H1 (cell line): ENCODE measurements at places on chromosomes 7 and 10.

- no peak for DNase-seq
Observed at GRCh38 chr10:114688786-114689185, 30.7 kb upstream of the ABLIM1 start.

- DNase-seq: no peak
Observed at GRCh38 chr7:20665096-20665495, 49.6 kb downstream of the ABCB5 start.

DNA sequence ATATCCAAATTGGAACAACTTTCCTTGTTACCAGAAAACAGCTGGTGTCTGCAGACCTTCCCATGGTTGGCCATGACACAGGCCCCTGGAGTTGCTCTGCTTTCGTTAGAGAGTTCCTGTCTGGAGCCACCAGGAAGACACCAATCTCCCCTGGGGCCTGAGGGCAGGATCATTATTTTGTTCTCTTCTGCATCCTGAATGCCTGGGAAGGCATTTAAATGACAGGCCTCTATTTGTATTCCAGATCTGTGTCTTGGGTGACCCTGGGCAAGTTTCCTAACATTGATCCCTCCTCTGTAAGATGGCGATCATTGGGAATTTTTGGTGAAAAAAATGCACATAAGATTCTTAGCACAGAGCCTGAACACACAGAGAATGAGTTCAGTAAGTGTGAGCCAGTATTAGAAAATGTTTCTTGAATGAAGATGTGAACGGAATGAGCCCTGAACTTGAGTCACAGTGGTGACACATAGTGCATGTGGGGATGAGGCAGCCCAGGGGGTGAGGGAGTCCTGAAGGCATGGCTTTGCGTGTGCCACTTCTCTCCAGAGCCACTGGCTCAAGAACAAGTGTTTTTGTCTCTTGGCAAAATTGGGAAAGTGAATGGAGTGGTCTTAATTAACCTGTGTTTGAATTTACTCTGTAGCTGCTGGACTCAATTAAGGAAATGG is 28.4 kb downstream of the BMPER start:
- no peak for DNase-seq

DNA sequence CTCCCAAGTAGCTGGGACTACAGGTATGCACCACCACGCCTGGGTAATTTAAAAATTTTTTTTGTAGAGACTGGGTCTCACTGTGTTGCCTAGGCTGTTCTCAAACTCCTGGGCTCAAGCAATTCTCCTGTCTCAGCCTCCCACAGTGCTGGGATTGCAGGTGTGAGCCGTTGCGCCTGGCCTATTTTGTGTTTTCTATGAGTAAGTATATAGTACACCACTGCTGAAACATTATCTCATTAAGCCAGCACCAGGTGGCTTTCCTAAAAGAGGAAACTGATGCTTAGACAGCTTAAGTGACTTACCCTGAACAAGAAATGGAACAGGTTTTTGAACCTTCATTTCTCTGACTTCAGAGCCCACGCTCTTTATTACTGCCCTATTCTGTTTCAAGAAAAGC is 7.8 kb upstream of the PTPN12 start:
- no peak for DNase-seq

DNA sequence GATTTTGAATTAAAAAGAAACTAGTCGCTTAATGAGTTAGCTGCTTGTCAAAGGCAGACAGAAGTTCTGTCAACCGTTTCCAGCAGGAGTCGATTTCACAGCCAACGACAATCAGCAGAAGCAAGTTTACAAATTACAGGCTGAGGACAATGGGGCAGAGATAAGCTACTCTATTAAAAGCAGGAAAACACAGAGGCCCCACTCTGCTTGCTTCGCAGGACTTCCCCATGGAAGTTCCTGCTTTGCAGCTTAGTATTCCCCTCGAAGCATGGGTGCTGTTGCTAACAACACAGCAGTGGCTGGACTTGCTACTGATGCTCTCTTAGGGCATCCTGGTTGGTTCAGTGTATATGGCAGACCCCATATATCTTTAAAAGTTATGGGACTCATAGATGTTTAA is 50.8 kb upstream of the KLF6 start:
- no peak for DNase-seq

- no peak for DNase-seq
Observed at GRCh38 chr7:73900286-73900685, 39.3 kb downstream of the TMEM270 start.

DNA sequence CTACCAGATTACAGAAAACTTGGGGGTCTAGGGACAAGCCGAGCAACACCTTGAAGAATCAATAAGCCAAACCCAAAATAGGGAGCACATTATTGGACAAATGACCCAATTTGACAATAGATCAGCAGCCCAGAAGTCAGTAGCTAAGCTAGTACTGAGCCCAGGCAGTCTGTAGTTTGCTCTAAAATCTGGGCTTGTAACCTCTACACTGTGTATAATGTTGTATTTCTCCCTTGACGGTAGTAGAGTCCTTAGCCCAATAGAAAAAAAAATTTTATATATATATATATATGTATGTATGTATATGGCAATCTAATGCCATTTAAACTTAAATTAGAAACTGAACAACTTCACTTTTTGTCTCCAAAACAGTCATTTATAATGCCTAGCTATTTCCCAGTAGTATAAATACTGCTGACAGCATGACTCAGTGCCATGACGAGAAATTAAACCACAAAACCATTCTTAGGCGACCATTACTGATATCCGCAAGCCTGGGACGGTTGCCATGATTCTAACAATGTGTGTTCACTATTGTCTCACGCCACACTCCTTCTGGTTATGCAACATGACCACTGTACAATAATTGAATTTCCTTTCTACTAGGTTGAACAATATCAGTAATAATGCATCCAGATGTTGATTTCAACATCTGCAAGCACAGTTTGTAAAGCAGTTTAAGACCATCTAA is 110.5 kb downstream of the IPMK start:
- no peak for DNase-seq

- peak; percentile 83 for DNase-seq
Observed at GRCh38 chr10:46282842-46283574, 3.8 kb upstream of the ANTXRL start.

- DNase-seq: no peak
Observed at GRCh38 chr10:126214021-126214420, 174.3 kb downstream of the ADAM12 start.

DNA sequence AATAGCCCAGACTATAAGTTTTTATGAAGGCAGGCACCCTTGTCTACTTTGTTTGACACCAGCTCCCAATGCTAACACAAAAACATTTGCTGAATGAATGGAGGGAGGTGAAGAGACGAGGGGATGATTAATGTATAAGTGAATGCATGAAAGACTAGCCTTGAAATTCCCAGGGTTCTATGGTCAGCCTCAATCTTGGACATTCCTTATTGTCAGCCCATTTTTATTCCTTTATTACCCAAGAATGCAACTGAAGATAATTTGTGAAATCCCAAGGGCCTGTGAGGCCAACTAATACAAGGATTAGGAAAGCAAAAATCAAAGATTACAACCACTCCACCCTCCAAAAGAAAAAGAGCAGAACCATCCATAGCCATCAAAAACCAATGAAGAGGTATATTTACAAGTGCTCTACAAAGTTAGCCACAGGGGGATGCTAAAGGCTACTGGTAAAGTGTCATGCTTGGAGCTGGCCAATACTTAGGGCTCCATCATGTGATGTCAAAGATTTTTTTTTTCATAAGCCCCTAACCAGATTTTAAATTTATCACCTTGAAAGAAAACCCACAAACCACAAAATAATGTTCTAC is 40.0 kb upstream of the ASAH2 start:
- no peak for DNase-seq

- no peak for DNase-seq
Observed at GRCh38 chr10:93797825-93798224, 40.1 kb downstream of the LGI1 start.

DNA sequence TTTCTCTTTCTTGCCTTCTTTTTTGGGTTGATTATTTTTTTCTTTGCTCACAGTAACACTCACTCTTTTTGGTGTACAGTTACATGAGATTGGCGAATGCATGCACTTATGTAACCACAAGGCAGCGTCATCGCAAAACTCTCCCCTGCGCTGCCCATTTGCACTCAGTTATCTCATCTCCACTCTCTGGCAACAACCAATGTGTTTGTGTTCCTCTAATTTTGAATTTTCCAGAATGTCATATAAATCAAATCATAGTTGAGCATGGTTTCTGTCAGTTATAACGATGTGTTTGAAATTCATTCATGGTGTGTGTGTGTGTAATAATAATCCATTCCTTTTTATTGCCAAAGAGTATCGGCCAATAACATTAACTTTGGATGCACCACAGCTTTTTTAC is 23.0 kb upstream of the IGFBP3 start:
- DNase-seq: no peak

GRCh38 chr7:2165610-2166594 is 66.8 kb downstream of the MAD1L1 start:
- no peak for DNase-seq

DNA sequence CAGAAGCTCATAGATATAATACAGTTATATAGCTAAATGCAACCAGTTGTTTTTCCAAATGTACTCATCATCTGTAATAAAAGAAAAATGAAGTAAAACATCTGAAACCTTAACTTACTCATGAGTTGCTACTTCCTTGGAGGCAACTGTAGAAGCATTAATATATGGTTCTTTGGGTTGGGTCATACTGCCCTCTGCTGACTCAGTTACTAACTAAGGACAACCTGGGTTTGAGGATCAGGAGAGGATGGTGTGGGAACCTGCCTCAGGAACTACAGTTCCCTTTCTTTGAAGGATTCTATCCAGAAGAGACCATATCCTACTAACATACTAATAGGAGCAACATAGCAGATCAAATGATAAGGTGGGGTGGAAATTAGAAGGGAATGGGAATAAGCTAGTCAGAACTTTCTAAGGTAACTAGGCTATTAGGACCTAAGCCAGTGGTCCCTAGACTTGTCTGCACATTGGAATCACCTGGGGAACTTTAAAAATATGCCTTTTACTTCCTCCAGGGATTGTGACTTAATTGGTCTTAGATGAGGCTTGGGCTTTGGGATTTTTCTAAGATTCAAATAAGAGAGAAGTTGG is 20.7 kb downstream of the COX15 start:
- DNase-seq: no peak

GRCh38 chr10:101258179-101258885 is 29.1 kb upstream of the LBX1 start:
- DNase-seq: no peak

DNA sequence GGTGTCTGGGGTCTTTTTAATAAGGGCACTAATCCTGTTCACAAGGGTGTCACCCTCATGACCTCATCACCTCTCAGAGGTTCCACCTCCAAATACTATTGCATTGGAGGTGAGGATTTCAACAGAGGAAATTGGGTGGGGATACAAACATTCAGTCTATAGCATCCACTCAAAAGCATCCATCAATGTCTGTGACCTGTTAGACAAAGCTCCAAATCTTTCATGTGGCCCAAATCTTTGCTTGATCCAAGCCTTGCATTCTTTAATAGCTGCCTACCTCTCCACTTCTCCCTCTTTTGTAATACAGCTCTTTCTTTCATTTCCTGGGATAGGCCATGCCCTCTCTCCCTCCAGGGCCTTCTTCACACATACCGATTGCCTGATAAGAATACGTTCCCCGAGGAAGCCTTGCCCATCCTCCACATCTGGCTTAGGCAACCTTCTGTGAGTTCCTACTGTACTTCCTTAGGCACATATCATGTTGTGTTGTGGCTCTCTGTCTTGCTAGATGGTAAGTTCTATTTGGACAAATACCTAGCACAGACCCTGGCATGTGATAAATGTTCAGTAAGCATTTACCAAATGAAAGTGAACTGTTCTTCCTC is 66.1 kb downstream of the CREM start:
- DNase-seq: no peak

DNA sequence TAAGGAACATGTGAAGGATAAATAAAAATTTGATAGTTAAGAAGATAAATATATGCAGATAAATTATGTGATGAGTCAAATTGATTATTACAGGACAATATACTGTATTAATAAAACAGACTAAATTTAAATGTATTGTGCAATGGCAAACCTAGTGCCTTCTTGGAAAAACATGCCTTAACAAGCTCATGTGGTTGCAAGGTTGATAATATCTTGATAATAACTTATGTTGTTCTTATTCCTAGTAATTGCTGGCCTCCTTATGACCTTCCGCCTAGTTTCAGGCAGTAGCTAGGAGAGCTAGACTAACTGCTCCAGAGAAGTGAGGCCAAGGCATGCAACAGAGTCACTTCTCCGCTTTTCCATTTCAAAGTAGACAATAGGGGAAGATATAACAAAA is 7.6 kb upstream of the RAB11FIP2 start:
- DNase-seq: no peak

DNA sequence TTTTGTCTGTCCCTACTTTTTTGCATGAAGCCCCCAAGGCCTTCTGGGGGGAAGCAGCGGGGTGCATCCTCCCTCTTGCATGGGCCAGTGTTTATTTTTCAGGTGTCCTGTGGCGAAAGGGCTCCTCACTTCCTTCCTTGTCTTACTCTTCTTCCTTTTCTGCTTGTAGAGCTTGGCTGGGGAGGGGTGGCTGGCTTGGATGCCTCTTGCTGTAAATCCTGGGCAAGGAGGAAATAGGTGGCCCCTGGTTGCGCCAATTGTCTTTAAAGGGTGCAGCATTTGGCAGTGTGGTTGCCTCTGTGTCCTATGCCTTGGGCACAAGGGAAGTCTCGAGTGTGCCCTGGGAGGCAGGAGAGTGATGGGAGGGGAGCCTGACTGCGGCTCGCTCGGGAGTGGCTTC is 95.0 kb downstream of the SH2D4B start:
- DNase-seq: no peak

DNA sequence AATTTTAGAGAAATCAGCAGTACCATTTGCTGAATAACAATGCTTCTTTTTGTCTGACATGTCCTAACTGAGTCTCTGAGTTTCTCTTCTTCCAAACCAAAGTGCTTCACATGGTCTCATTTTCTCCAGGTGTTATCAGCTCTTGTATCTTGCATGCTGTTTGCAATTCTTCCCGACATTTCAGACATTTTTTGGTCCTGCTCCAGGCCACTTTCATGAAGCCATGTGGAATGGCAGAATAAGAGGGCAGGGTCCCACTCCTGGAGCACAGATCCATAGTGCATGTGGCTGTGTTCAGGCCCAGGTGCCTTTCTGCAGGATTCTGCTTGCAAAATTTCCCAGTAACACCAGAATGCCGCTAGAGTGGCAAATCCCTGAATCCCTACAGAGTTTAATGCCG is 916.2 kb downstream of the NXPH1 start:
- no peak for DNase-seq

DNA sequence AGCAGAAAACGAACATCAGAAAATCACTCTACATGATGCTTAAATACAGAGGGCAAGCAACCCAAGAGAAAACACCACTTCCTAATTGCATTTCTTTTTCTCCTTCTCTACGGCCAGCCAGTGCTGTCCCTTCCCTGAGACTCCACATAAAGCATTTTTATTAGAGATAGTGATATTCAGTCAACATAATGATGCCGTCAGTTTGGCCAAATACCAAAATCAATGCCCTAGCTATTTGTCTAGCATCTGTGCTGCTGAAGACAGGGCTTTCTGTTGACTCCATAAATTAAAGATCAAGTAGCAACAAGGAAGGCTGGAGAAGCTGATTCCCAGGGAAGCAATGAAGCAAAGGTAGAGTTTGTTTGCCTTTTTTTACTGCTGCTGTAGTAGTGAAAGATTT is 1024.9 kb downstream of the REEP3 start:
- no peak for DNase-seq
